ENCODE measurements at places on chromosomes 4 and X.

DNA sequence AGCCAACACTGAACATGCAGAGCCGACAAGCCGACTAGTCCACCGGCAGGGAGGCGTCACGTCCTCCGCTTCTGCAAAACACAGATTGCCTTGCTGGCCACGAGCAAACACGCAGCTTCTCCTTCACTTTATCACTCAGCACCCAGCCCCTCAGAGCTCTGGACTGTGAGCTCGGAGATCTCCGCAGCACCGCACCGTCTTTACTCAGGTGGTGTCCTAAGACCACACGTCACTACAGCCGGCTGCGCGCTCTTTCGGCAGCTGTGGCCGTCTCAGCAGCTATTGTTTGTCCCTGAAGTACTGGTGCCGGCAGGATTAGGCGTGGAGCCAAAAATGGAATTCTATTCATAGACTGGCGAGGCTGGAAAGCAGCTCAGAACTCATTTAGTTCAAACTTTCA lies 72.0 kb downstream of the FAT1 start:
- DNase-seq = no peak

- DNase-seq = no peak
Measured at GRCh38 chr4:16196482-16197393, 29.5 kb downstream of the TAPT1 start.

DNA sequence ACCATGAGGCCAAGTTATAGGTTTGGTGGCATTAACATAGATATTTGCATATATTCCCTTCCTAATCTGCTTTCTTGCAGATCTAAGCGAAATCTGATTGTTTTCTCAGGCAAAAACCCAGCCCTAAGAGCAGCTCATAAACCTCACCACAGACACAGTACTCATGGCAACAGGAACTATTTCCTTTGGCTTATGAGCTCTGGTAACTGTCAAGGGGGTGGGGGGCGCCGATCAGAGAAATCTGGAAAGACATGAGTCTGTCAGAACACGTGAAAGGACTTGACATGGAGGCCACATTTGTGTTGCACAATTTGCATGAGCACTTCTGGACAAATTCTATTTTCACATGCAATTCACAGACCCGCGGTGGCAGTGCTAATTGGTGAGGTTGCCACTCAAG lies 83.7 kb downstream of the MGST2 start:
- no peak for DNase-seq

- DNase-seq = no peak
Measured at GRCh38 chr4:147223576-147223975, 257.3 kb upstream of the EDNRA start.

DNA sequence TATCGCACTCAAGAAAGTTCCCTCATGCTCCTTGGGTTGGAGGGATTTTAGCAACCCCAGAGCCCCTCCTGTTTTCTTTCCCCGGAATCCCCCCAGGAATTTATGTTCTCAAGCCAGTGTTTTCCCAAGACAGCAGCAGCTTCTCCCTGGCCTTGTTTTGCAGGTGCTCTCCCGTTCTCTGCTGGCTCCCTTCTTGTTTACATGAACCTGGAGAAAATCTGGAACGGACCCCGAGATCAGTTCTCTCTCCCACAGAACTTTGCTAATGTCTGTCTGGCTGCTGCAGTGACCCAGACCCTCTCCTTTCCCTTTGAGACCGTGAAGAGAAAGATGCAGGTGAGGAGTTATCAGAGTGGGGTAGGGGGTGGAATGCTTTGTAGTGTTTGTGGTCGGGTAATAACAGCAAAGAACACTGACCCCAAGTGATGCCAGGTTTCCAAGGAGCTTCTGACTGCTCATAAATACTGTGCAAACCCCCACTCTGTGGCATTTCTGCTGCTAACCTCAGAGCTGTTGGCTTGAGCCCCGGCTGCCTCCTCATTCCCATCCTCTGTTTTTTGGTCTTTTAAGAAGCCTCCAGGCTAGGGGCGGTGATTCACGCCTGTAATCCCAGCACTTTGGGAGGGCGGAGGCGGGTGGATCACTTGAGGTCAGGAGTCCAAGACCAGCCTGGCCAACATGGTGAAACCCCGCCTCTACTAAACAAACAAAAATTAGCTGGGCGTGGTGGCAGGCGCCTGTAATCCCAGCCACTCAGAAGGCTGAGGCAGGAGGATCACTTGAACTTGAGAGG lies 11.1 kb downstream of the SLC25A43 start:
- no peak for DNase-seq

DNA sequence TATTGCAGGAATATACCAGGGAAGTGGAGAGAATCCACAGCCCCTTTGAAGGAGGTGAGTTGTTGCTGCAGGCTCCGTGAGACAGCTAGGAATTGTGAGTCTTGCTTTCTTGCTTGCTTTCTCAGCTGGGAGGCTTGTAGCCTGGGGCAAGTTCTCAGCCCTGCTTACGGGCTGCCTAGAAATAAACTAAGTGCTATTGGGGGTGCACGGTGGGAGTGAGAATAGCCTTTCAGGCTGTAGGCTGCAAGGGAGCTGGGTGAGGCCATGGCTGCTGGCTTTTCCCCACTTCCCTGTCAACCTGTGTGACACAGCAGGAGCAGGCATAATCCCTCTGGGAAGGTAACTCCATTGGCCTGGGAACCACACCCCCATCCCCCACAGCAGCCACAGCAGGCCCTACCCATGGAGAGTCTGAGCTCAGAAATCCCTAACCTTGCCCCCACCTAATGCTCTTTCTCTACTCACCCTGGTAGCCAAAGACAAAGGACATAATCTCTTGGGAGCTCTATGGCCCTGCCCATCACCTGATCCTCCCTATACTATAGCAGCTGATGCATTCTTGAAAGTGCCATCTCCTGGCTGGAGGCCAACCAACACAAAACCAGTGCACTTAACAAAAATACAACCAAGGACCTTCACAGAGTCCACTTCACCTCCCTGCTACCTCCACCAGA lies 113.0 kb downstream of the MMRN1 start:
- DNase-seq = no peak

GRCh38 chr4:107472265-107472948 lies 247.6 kb downstream of the PAPSS1 start:
- no peak for DNase-seq

- no peak for DNase-seq
Measured at GRCh38 chr4:120443116-120443515, 376.5 kb upstream of the MAD2L1 start.

- peak; percentile 3 for DNase-seq
Measured at GRCh38 chrX:52574416-52575275, 57.8 kb upstream of the XAGE1B start.

DNA sequence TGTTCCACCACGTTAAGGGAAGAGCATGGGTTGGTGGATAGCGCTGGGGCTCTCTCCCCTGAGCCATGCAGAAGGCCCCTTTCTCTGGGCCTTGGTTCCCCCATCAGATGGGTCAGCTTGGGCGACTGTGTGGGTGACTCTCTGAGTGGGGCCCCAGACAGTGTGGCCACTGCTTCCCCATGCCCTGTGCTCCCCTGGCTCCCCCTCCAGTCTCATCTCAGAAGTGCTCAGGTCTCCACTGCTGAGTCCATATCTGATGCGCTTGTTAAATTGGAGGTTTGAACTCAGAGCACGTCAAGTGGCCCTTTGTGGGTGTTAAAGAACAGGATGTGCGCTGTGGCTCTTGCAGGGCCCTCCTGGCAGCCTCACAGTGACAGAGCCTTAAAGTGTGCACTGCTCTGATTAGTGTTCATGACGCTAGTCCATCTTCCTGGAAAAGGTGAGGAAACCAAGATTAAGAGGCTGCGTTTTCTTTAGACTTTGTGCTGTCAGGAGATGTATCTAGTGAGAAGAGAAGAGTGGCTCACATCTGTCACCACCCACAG lies 59.8 kb downstream of the NELFA start:
- no peak for DNase-seq

DNA sequence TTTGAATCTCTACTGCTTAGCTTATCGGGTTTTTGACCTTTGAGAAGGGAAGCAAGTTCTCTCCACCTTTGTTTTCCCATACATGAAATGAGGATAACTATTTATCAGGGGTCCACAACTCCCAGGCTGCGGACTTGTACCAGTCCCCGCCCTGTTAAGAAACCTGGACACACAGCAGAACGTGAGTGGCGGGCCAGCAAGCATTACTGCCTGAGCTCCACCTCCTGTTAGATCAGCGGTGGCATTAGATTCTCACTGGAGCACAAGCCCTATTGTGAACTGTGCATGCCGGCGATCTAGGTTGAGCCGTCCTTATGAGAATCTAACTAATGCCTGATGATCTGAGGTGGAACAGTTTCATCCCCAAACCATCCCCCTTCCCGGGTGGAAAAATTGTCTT lies 579.5 kb downstream of the GALNTL6 start:
- DNase-seq = no peak

- peak; percentile 57 for DNase-seq
Measured at GRCh38 chr4:154551872-154552686, 1.9 kb upstream of the PLRG1 start.

GRCh38 chr4:60657807-60658206 lies 542.3 kb upstream of the ADGRL3 start:
- no peak for DNase-seq

GRCh38 chr4:150974750-150975149 lies 40.3 kb downstream of the LRBA start:
- no peak for DNase-seq

DNA sequence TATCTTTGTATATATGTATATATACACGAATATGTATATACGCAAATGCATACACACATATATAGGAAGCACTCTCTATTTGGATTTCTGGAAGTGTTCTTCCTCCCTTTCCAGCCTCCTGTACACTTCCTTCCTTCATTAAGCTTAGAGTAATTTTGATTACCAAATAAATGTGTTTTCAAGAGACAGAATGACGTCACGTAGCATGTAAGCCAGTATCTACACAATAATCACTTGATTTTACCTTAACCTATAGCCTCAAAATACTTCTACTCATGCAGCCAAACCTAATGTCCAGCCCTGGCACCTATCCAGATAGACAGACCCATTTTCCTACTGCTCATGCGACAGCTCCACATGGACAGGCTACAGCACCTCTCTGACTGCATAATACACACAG lies 29.9 kb downstream of the MAGEA10 start:
- no peak for DNase-seq

- DNase-seq = no peak
Measured at GRCh38 chr4:164134388-164134787, 619.5 kb upstream of the SMIM31 start.

DNA sequence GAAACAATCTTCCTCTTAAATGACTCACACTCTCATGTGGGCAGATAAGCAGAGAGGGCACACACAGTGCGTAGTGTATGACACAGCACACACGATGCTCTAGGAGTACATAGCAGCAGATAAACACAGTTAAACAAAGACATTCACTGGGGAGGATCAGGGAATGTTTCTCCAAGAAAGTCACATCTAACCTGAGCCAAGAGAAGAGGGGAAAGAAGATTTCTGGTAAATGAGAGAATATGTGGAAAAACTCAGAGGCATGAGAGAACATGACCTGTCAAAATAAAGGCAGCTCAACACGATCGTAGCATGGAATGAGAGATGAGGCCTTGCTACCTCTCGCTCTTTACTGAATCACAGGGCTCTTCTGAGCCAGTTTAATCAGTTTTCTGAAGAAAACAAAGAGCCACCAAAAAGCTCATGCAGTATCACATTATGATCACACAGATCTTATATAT lies 251.0 kb downstream of the ANK2 start:
- DNase-seq = no peak

DNA sequence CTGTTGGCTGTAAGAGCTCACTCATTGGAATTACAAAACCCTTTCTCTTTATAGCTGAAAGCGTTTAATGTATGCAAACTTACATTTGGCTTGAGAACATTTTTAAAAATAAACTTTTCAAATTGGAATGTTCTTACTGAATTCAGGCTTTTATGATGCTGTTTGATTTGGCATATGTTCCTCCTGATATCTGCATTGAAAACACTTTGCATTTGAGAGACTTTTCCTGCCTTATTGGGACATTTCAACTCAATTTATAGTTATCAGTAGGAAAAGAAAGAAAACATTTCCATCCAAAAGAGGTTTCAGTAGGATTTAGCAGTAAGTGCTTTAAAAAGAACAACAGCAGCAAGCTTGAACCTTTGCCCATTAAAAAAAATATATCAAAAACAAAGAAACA lies 520.0 kb downstream of the IL1RAPL1 start:
- DNase-seq = no peak

GRCh38 chr4:10024303-10024702 lies 3.0 kb upstream of the SLC2A9 start:
- DNase-seq = no peak

DNA sequence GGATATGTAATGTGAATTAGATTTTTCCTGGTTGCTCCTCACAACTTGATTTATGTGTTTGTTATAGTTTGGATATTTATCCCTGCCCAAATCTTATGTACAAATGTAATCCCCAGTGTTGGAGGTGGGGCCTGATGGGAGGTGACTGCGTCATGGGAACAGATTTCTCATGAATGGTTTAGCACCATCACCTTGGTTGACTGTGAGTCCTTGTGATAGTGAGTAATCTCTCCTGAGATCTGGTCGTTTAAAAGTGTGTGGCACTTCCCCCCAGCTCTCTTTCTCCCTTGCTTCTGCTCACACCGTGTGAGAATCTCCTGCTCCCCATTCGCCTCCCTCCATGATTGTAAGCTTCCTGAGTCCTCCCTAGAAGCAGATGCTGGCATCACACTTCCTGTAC lies 2.2 kb downstream of the MID2 start:
- no peak for DNase-seq
